ENCODE measurements at places on chromosomes 1 and 21.

GRCh38 chr1:229437443-229437842 lies 3.5 kb upstream of the ACTA1 start:
- peak; percentile 31 for DNase-seq

GRCh38 chr1:59814901-59815825 lies at the start of gene HOOK1:
Gene HOOK1 (plus strand): TSS chr1:59814949. CDS start chr1:59815118, 169 bp downstream.
- no peak for DNase-seq

DNA sequence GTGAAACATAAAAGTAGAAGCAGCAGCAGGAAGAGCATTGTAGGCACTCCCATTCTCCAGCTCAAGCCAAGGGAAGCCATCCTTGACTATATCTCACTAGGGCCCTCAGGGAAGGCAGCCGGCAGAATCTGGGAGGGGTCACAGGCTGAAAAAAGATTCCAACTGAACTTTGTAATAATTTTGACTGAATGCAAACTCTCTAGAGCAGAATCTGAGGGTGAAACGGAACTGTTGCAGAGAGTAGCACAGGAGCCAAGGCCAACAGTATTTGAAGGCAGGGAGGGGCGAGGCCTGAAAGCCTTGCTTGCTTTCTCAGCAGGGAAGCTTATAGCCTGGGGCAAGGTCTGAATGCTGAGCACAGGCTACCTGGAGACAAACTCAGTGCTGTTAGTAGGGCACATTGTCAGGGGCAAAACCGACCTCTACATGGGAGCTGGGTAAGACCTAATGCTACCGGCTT lies 180.6 kb downstream of the COL24A1 start:
- no peak for DNase-seq

DNA sequence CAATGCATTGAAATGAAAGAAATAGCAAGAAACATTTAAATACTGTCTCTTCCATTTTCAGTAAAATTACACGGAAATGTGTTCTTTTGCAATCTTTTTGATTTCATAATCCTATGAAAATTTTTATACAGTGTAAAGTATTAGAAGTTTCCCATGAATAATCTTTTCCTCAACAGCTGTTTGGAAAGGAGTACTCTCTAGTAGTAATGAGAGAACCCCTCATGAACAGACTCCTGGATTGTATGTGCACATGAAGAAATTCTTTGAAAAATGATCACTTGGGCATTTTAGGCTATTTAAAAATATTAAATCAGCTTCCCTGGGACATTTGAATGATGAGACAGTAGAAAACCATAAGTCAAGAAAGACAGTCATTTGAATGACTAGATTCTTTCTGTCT lies 64.4 kb downstream of the LHX9 start:
- DNase-seq: peak; percentile 33

DNA sequence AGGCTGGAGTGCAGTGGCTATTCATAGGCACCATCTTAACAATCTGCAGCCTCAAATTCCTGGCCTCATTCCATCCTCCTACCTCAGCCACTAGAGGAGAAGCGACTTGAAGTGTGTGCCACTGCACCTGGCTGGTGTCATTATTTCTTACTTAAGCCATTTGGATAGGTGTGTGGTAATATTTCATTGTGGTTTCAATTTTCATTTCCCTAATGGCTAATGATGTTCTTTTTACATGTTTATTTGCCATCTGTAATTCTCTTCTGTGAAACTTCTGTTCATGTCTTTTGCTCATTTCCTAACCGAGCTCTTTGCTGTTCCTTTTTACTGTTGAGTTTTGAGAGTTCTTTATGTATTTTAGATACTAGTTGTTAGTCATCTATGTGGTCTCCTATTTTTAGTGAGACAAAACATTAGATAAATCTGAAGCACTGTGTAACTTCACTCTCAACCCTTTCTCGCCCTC lies 66.8 kb downstream of the SLC27A3 start:
- no peak for DNase-seq

DNA sequence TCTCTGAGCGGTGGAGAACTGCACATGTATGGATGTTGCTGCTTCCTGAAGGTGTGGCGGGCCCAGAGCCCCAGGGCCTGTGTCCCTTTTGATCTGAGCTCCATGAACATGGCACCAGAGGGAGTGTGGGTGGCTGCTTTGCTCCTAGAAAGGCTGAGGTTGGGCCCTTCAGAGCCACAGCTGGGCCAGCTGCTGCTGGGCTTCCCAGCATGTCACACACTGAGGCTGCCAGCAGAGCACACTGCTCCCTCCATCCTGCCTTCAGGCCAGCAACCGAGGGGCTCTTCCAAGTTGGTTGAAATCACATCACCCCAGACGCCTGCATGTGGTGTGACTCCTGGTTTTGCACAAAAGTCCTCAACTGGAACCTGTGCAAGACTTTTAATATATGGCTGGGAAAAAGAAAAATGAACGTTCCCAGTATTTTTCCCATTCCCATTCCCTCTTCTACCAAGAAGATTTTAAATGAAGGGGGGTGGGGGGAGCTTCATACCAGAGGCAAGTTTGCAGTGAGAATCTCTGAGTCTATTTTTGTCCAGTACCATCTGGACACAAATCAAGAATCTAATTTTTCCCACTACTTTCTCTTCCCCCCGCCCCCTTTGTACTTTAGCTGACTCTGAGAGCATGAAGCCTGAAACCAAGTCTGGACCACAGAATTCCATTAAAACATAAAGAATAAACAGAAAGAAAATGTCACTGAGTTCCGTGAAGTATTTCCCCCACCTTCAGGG lies 26.2 kb upstream of the NGF start:
- peak; percentile 97 for DNase-seq

GRCh38 chr1:112237983-112238545 lies 157.9 kb upstream of the CTTNBP2NL start:
- no peak for DNase-seq

DNA sequence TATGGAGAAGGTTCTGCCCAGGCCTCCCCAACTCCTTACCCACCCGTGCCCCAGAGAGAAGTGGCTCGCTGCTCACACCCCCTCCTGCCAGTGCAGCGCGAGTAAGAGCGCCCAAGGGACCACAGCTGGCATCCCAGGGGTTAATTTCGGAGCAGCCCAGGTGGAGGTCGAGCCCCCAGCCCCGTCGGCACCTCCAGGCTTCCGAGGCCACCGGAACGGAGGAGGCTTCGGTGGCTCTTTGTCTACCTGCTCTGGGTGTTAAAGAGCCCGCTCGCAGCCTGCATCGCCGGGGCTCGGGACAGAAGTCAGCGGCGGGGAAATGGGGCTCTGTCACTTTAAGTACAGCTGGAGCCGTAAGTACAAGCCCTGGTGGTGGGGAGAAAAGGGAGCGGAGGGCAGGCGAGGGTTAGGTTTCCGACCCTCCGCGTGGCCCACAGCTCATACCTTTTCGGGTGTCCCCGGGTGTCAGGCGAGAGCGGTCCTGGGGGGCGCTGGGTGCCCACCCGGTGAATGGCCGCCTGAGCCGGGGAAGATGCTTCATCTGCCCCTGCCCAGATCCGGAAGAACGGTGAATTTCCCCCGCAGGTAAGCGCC lies 89.4 kb upstream of the IPO9 start:
- peak; percentile 62 for DNase-seq

GRCh38 chr1:20367116-20367585 lies 76.5 kb downstream of the VWA5B1 start:
- peak; percentile 58 for DNase-seq

GRCh38 chr1:200369706-200370105 lies 40.1 kb downstream of the ZNF281 start:
- DNase-seq: no peak

DNA sequence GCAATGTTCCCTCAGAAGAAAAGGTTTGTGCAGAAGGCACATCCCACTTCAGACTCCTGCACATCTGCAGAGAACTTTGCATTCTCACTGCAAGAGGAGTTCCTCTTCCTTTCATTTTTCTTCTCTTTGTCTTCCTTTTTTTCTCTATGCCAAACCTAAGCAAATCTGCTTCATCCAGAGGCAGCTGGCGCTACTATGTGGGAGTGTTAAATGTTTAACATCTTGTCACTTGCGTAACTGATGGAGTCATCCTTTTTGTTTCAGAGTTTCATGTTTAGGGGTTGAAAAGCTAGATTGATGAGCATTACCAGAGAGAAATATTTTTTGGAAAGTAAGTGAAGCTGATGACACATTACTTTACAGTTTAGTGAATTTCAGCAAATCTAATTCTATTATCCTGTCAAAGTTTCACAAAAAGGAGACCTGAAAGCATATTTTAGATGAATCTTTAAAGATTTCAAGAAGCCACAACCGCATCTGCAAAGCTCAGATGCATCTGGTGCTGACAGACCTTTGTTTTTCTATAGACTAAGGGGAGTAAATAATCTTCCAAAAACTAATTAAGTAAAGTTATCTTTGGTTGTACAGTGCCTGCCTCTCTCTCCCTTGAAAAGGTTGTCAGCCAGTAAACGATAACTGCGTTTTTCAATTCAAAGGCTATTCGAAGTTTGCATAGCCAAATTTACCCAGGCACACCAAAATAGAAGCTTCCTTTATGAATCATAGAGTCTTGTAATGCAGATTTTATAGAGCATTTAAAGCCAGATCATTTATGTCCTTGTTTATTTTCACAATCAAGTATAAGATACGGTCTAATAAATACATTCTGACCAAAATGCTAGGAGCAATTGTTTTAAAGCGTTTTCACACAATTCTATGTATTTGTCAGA lies 1.2 kb upstream of the LRRC53 start:
- DNase-seq: no peak

- DNase-seq: no peak
These were observed 11.5 kb upstream of the RUNX3 start for GRCh38 chr1:24941564-24941963.

- no peak for DNase-seq
These were observed 11.1 kb upstream of the TNFRSF14 start for GRCh38 chr1:2544875-2545640.

DNA sequence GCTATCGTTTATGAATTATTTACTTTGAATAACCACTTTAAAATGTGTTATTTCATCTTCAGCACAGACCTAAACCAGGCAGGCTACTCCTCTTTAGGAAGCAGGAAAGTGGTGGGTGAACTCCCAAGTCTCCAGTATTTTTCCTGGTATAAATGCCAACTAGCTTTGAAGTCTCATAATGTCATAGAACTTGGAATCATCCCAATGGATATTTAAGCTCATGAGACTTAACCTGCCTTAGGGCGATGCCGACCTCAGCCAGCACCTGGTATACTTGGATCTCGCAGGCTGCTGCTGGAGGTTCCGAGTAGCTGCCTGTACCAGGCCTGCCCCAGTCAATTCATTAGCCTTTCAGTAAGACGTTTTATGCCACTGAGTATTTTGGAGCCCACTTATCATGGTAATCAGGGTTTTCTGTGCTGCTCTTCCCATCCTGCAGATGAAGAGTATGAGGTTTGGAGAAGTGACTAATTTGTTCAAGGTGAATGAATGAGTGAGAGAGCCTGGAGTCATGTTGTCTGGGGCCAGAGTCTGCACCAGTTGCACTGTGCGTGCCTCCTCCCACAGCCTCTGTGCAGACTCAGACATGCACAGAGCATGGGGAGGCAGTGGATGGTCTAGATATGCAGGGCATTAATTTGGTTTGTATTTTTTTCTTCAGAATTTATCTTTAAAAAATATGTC lies 34.9 kb downstream of the VANGL1 start:
- DNase-seq: no peak

GRCh38 chr1:150612014-150612345 lies 17.4 kb downstream of the ENSA start:
- no peak for DNase-seq

DNA sequence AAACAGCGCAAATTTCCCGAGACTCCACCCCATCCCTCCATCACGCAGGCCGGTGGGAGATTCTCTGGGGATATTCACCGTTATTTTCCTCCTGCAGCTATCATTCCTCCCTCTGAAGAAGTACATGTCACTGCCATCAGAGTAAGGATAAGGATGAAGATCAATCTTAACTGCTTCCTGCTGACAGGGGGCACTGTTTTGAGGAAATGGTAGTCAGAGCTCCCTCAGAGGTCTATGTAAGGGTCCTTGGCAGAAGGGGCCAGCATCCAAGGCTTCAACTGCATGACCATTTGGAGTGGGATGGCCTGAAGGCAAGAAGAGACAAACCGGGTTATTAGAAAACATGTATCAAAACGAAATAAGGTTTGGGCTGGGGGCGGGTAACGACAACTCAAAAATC lies 111.5 kb downstream of the KCNK1 start:
- DNase-seq: no peak

- DNase-seq: no peak
These were observed 56.0 kb downstream of the CD46 start for GRCh38 chr1:207807690-207808321.

- peak; percentile 76 for DNase-seq
These were observed 4.7 kb upstream of the PTPRF start for GRCh38 chr1:43526002-43526401.

GRCh38 chr1:157497987-157498735 lies 54.2 kb downstream of the FCRL5 start:
- no peak for DNase-seq

- no peak for DNase-seq
These were observed 64.6 kb upstream of the TARDBP start for GRCh38 chr1:10947691-10948462.

GRCh38 chr21:45296638-45297037 lies 8.9 kb upstream of the POFUT2 start:
- DNase-seq: no peak

- peak; percentile 53 for DNase-seq
These were observed 173.3 kb downstream of the RUNX1 start for GRCh38 chr21:34875830-34876229.

- DNase-seq: peak; percentile 7
These were observed 52.1 kb upstream of the PRMT6 start for GRCh38 chr1:107004421-107004820.

GRCh38 chr21:14520535-14520934 lies 25.6 kb downstream of the SAMSN1 start:
- no peak for DNase-seq

DNA sequence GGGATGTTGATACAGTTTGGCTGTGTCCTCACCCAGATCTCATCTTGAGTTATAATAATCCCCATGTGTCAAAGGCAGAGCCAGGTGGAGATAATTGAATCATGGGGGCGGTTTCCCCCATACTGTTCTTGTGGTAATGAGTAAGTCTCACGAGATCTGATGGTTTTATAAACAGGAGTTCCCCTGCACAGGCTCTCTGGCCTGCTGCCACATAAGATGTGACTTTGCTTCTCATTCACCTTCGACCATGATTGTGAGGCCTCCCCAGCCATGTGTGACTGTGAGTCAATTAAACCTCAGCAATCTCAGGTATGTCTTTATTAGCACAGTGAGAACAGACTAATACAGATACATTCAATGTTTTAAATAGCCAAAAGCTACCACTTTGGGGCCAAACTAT lies 41.1 kb downstream of the SLC35F3 start:
- no peak for DNase-seq

GRCh38 chr1:202964791-202965410 lies 2.2 kb downstream of the CYB5R1 start:
- no peak for DNase-seq

GRCh38 chr1:207993477-207994445 lies 82.8 kb upstream of the CD34 start:
- no peak for DNase-seq

DNA sequence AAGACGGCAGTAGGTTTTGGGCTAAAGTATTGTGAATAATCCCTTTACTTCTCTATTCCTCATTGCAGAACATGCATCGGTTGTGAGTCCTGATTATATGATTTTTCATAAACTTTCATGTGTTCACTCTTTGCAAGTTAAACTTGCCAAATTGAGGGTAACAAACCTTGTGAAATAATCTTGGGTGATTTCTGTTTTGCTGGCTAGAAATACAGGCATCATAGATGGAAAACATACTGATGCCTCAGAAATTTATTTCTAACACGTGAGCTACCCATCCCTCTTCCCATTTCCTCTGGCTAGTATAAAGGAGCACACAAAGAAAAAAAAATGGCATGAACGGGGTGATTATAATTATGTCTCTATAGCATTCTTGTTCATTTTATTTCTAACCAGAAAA lies 39.6 kb downstream of the RGS5 start:
- DNase-seq: no peak

- no peak for DNase-seq
These were observed 808 bp upstream of the SERINC2 start for GRCh38 chr1:31412205-31412604.

- no peak for DNase-seq
These were observed 256.6 kb upstream of the PTBP2 start for GRCh38 chr1:96464991-96465390.
